ENCODE measurements at places on chromosomes 2 and 18. TPM values are rescaled to one million over a fixed set of nuclear protein-coding genes. Genes with fewer than 3 reads are reported as not detected.

The CACNB4 gene
- 1.1 TPM for total RNA-seq

The NTSR2 gene
- total RNA-seq: not detected

The SERPINB11 gene
- total RNA-seq: not detected

The LTBP1 gene
- total RNA-seq: 22.1 TPM

The RUFY4 gene
- not detected for total RNA-seq
